SHP77 (cell line): ENCODE measurements at places on chromosomes 3 and 15.

DNA sequence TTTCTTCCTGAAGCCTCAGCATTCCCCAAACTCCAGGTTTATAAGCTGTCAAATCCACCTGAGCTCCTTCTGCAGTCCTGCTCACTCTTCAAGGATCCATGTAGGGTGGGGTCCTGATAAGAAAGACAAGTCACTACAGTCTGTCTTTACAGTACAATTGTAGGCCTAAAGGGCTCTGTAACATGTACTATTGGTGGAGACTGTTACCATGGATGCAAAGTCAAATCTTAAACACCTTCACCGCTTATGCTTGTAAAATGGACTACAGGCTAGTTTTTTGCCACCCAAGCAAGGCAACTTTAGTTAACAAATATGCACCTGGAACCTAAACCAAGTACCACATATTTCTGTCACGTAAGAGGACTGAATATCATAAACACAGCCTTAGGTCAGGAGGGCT is 44.7 kb downstream of the CBLB start:
- DNase-seq, result no peak

DNA sequence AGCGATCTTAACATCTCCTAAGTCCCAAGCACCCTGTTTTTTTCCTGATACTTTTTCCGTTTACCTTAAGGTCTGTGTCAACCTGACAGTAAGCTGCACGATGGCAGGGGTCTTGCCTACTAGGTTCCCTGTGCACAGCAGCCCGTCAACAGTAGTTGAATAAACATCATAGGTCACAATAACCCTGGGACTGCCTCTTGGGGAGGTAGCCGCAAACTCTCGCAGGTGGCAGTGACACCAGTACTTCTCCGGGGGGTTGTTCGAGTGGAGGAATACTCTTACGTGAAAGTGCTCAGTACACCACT is 365 bp upstream of the PDCD6IP start:
- peak; percentile 55 for DNase-seq

- DNase-seq, result no peak
Observed at GRCh38 chr15:57436166-57436565, 59.9 kb downstream of the CGNL1 start.

- peak; percentile 0 for DNase-seq
Observed at GRCh38 chr3:153552887-153553604, 391.0 kb downstream of the RAP2B start.

- no peak for DNase-seq
Observed at GRCh38 chr15:85518979-85519761, 138.8 kb downstream of the AKAP13 start.

DNA sequence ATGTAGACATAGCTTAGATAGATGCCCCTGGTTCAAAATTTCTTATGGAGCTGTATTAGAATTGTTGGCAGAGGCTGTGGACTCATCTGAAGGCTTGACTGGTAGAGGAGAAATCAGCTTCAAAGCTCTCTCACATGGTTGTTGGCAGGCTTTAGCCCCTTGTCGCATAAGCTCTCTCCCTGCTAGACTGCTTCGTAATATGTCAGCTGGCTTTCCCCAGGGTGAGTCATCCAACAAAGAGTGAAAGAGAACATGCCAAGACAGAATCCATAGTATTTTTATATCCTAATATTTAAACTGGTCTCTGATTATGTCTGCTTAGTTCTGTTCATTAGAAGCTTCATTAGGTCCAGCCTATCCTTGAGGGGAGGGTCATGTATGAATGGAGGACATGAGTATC is 427.4 kb upstream of the NAALADL2 start:
- DNase-seq, result no peak

DNA sequence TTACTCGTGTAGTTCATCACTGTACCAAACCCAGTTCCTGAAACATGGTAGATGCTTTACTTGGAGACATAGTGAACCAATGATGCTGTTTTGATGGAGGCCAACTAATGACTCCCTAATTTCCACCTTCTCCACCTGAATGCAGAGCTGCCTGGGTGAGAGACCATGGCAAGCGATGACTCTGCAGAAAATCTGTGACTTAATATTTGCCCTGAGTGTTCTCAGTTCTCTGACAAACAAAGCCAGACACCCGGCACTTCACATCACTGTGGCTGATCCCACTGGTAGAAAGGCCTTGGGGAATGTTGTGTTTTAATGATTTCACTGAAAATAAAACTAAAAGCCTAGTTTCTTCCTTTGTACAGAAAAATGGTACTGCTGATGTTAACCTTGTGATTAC is 39.5 kb upstream of the UBE3A start:
- peak; percentile 1 for DNase-seq

DNA sequence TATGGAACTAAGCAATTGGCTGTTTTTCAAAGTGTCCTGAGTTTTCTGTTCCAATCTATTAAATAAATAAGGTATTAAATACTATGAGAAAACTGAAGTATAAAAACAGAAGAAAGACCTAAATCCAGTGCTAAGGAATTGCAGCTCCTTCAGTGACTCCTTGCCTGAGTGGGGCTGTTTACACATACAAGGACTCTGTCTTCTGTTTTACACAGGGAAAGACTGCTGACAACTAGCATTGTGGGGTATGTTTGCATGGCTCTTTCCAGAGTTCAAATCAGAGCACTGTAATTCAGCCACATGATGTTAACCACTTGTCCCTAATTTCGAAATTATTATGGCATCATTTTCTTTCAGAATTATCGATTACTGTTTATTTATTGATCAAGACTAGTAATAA is 31.3 kb upstream of the MEIS2 start:
- DNase-seq, result no peak

GRCh38 chr15:82135638-82136037 is 89.8 kb upstream of the MEX3B start:
- DNase-seq, result no peak

- no peak for DNase-seq
Observed at GRCh38 chr15:66285533-66286280, 7.7 kb upstream of the DIS3L start.

GRCh38 chr15:50108461-50108860 is 10.6 kb downstream of the ATP8B4 start:
- DNase-seq, result no peak

DNA sequence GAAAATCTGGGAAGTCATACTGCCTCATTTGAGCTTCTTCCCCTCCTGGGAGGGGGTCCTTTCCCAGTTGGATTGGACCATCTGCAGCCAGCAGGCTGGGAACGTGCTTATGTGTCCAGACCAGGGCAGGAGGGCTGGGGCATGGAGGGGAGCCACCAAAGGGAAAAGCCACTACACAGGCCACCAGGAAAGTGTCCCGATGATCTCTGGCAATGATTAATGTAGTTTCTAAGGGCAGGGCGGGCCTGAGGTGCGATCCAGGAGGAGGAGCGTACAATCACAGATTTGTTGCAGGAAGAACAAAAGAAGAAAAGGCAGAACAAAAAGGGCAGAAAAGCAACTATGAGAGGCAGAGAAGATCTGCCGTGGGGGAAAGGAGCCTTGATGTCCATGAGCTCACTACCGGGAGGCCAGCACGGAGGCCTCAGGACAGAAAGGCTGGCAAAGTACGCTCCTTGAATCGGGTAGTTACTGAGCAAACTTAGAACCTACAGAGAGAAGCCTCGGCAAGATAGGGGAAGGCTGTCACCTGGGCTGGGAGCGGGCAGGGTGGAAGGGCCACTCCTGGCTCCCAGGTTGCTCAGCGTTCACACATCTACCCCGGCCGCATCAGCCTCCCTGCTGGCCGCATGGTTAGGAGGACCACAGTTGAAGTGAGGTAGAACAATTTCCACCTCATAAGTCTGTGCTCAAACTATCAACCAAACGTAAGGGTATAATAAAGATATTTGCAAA is 79.5 kb upstream of the PCSK6 start:
- DNase-seq, result no peak

DNA sequence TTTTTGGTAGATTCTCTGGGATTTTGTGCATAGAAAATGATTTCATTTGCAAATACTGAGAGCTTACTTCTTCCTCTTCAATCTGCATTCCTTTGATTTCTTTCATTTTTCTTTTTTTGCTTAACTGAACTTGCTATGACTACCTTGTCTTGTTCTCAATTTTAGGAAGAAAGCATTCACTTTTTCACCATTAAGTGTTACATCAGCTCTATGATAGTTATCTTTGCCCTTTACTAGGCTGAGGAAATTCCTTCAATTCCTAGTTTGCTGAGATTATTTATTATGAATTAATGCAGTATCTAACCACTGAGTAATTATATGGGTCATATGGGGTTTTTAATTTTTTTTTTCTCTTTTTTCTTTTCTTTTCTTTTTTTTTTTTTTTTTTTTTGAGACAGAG is 172.8 kb downstream of the PEAK1 start:
- no peak for DNase-seq

DNA sequence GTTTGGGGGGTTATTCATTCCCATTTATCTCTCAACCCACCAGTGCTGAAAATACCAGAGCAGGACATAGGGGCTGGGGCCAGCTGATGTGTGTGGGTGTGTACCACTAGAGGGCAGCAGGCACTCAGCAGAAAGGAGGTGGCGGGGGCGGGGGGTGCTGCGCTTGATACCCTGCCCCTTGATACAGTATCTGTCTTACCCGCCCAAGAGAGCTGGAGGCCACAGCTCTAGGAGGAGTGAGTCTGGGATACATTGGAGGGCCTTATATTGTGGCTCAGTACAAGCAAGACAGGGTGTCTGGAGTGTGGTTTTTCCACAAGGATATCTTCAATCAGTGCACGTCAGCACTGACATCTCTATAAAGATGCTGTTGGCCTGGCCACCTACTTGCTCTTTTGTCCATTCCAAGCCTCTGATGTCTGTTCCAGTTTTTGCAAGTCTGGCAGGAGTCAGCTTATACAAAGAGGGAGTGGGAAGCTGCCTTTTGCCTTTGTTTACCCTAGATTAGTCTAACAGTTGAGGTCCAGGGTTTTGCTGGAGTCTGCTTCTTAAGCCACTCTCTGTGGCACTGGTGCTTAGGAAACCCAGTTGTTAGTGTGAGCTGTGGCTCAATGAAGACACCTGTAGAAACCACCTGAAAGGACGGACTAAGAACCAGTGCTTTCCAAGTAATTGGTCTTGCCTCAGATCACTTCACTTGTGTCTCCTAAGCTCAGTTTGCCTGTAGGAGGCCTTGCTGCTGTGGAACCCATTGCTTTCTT is 1.5 kb upstream of the RBM15B start:
- peak; percentile 46 for DNase-seq

DNA sequence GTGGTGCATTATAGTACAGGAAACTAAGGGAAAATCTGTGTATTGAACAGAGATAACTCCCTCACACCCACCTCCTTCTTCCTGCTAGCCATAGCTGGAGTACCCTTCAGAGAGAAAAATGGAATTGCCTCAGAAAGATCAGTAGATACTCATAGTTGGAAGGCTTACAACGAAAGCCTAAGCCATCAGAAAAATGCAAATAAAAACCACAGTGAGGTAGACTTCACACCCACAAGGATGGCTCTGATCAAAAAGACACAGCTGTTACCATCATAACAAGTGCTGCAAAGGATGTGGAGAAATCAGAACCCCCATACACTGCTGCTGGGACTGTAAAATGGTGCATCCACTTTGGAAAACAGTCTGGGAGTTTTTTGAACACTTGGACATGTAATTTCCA is 7.4 kb upstream of the DLG1 start:
- no peak for DNase-seq

DNA sequence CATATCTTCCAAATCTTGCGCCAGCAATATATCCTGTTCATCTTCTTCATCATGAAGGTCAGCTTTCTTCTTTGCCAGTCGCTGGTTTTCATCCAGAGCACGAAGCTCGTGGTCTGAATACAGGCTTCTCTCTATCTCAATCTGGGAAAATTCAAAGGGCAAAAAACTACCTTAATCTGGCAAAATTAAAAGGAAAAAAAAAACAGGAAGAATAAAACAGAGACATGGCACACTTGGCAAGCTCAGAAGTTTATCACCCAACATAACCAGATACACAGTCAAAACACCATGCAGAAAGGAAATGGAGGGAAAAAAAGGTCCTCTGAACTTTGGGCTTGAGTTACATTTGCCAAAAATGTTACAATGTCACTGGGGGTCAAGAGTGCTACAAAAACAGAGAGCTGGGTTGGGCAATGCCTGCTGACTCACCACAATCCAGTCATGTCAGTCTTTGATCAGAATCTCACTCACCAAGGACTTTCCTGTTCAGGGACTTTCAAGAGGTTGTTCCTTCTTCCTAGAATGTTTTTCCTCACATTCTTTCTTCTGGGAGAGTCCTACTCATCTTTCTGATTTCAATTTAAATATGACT is 1.5 kb downstream of the MRPL46 start:
- DNase-seq, result no peak

DNA sequence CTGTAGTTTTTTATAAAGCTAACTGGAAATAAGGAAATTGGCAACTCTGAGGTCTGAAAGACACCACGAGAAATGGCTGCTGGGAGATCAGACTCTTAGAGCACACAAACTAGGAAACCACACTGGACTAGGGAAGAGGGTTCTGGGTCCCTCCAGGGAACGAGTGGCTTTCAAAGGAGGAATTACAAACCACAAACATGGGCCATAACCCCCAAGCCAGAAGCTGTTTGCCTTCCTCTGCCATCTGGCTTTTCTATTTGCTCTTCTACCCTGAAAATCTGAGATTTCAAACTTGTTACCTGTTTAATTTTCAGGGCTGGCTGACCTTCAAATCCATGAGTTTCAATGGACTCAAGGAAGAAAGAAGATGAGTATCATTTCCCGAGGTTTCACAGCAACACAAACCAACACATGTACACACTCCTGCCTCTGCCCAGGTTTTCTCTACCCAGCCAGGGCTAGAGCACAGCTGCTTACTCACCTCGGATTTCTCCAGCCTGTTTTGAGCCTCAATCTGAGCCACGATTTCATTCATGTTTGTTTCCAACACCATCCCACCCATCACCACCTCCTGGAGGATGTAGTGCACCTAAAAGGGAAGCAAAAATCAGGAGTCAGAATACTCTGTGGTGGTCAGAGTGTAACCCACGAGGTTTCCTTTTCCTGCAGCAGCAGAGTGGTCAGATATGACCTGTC is 22.6 kb upstream of the ANPEP start:
- no peak for DNase-seq

DNA sequence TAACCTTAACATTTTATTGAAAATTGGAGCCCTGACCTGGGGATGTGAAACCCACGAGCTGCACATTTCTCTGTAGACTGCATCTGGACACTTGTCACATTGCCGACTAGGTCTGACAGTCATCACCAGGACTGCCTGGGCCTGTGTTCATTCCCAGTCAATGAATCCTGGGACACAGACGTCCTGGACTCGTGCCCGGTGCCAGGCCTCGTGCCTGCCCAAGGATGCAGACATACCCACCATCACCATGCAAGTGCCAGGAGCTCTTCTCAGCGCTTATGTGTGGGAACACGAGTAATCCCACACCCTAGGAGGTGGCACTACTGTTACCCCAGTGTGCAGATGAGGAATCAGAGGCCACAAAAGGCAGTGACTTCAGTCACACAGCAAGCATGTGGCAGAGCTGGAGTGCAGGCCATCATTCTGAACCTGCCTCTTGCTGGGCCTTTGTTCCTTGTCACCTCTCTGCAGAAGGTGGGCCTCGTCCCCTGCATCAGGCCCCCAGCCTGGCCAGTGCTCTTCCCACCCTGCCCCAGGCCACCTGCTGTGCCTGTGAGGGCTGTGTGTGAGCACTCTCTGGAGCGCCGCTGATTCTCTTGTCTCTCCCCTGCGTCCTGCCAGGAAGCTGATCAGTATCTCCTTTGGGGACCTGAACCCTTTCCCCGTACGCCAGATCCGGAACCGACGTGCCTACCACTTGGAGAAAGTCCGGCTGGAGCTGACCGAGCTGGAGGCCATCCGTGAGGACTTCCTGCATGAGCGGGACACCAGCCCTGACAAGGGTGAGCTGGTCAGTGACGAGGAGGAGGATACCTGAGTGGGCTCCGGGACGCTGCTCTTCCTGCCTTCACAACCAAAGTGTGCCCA is 58.5 kb downstream of the ADAMTS7 start:
- no peak for DNase-seq
